ENCODE measurements at places on chromosomes 3 and 15.

- DNase-seq, result no peak
Observed at GRCh38 chr3:128273841-128274573, 120.7 kb downstream of the EEFSEC start.

DNA sequence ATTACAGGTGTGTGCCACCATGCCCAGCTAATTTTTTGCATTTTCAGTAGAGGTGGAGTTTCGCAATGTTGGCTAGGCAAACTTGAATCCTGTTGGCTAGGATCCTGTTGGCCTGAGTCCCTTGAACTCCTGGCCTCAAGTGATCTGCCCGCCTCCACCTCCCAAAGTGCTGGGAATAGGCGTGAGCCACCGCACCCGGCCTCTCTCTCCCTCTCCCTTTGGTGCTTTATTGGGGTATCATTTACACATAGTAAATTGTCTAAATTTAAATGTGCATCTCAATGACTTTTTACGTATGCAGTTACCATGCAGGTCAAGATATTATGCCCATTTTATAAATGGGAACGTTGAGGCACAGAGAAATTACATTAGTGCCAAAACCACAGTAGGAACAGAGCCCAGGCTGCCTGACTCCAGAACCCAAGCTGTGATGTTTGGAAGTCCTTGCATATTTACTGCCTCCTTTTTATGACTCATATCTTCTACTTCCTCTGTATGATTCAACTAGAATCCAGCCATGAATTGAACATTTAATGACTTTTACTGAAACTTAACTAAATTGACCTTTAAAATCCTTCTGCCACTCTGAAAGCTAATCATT is 34.0 kb upstream of the RPP14 start:
- DNase-seq, result no peak

GRCh38 chr15:83115831-83116565 is 8.6 kb downstream of the TM6SF1 start:
- DNase-seq, result no peak

- DNase-seq, result no peak
Observed at GRCh38 chr3:9768141-9768775, 1.5 kb downstream of the CAMK1 start.

- DNase-seq, result no peak
Observed at GRCh38 chr3:74127256-74127655, 487.2 kb downstream of the CNTN3 start.

- no peak for DNase-seq
Observed at GRCh38 chr3:78919021-78919755, 848.6 kb downstream of the ROBO1 start.

DNA sequence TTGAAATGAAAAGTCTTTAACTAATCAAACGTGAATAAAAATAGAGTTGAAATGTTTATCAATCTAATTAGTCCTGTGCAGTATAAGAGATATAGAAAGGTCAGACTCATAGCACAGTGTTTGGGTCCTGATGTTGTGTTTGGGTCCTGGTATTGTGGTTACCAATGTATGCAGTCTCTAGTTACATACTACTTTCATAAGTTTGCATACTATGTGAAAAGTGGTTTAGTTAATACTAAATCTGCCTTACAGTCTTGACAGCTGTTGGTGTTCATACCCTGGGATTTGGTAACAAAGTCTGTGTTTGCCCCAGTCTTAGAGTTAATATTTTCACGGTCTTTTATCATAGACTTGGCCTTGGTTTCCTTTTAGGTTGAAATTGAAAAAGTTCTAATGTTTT is 41.7 kb downstream of the KIF15 start:
- DNase-seq, result no peak

DNA sequence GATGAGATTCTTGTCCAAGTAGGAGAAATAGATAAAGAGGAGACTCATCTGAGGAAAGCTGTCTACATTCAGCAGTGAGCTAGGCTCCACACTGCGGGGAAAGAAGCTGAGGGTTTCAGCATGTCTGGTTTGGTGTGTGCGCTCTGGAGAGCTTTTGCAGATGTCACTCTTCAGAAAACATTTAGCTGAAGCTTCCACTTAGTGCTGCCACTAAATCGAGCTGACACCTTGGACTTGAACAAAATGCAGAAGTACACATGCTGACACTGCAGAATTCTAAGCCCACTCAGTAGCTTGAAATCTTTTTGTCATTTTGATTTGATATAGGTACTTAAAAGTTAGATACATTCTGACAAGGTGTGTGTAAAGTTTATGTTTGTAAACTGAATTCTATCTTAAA is 32.3 kb upstream of the CRTC3 start:
- no peak for DNase-seq

- no peak for DNase-seq
Observed at GRCh38 chr3:44885618-44886017, 11.2 kb downstream of the TGM4 start.

DNA sequence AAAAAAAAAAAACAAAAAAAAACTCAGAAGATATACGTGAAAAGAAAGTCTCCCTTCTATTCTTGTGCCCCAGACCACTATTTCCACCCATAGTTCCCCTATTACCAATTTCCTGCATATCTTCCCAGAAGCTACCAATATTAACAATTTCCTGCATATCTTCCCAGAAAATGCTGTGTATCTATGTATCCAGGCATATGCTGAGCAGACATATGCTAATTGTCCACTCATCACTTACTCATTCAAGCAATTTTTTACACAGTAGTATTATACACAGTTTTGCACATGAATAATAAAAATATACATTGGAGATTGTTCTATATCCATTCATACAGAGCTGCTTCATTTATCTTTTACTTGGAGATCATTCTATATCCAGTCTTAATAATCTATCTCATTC is 12.6 kb upstream of the SLMAP start:
- no peak for DNase-seq

DNA sequence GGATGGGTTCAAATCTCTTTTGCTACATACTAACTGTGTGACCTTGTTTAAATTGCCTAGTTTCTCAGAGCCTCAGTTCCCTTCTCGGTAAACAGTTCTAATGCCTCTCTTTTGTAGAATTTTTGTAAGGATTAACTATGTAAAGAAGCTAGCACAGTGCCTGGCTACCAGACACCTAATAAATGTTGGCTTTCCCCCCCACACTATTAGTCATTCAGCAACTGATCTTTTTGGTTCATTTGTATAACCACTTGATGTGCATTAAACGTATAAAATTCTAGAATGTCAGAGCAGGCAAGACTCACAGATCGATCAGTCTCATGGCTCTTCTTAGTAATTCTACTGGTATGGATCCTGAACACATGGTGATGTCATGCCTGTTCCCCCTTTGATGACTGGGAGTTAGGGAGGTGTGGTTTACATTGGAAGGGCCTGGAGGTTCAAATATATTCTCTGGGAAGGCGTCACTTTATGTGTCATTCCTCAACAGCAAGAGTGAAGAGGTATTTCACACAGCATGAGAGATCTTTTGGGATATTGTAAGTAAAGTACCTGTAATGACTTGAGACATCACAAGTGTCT is 6.5 kb downstream of the TAGLN3 start:
- no peak for DNase-seq

DNA sequence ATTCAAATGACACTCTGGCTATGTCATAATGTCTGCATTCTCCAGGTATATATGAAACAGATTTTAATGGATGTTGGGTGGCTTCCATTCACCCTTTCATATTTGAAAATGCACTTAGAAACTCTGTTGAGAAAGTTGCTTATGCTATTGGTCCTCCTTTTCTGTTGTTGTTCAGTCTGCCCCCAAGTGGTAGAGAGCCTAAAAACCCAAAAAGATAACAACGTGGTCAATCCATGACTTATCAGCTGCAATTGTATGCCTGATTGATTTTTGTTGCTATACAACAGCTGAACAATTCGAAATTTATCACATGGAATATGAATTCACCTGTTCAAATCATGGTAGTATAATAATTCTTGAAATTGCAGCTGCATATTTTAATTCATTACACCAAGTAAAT is 279.8 kb downstream of the ROBO2 start:
- no peak for DNase-seq

GRCh38 chr15:61421470-61421869 is 192.4 kb upstream of the RORA start:
- no peak for DNase-seq

DNA sequence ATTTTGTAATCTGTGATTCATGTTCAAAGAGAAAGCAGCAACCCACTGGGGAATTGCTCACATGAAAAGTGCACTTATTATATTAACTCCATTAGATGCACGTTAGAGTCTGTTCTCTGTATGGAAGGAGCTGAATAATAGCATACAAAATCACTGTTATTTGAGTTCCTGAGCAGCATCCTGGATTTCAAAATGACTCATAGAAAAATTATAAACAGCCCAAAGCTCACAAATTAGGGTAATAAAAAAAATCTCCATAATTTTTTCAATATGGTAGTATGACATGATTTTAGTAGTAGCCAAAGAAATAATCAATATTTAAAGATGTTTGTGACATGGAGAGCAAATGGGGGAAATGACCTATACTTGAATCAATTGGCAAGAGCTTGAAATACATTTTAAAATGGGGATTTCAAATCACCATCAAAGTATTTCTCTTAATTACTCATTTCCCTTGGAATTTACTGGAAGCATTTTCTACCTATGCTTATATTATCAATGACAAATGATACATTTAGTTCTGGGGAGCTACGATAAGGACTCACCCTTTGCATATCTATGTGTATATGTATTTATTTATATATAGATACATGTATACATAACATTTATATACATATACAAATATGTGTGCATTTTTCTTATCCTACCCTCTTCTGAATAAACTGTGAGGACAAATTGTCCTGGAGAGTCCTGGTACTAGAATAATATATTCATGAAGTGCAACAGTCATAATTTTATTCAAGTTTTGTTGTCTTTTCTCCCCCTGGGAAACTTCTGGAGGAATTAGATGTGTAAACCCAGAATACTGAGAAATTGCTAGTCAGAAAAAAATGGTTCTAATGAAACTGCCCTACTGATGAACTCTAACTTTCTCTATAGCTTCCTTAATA is 116.3 kb downstream of the RPL22L1 start:
- DNase-seq, result no peak

- DNase-seq, result no peak
Observed at GRCh38 chr3:155316426-155316825, 22.9 kb upstream of the STRIT1 start.

DNA sequence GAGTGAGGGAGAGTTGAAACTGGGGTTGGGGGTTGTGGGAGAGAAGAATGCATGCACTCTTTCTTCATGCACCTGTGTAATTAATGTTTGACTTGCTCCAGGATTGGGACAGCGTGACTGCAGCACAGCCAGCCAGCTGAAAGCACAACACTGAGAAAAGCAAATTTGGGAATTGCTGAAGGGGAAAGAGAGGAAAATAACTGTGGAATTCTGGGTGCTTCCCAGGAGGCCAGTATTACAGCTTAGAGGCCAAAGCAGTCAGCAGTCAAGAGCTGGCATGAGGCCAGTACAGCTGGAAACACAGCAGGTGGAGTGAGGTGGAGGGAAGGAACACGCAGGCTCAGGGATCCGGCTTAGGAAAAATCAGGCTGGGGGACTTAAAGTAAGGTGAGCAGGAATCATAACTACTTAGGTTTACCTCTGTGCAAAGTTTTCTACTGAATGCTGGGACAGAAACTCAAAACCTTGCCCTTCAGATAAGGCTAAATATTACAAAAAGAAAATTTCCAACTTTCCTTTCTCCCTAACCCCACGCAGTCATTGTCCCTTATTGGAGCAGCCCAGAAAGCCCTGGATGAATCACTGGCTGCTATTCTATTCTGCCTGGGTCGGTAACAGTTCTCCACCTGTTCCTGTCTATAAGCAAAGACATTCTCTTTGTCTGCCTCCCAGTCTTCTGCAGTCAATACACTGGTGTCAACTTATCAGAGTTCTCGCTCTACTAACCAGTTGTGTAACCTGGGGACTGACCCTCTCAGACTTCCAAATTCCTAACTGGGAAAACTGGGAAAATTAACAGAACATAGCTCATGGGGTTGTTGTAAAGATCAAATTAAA is 167.2 kb downstream of the MAGI1 start:
- no peak for DNase-seq

DNA sequence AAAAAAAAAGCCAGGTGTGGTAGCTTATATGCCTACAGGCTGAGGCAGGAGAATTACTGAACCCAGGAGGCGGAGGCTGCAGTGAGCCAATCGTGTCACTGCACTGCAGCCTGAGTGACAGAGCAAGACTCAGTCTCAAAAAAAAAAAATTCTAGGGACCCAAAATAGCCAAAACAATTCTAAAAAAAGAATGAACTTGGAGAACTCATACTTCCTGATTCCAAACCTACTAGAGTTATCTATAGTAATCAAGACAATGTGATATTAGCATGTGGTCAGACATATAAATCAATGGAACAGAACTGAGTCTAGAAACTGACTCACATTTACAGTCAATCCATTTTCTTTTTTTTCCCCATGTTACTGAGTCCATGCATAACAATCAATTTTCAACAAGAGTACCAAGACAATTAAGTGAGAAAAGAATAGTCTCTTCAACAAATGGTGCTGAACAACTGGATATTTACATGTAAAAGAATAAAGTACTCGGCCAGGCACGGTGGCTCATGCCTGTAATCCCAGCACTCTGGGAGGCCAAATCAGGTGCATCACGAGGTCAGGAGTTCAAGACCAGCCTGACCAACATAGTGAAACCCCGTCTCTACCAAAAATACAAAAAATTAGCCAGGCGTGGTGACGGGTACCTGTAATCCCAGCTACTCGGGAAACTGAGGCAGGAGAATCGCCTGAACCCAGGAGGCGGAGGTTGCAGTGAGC is 11.9 kb downstream of the PRKAR2A start:
- no peak for DNase-seq

- DNase-seq, result no peak
Observed at GRCh38 chr3:69869643-69870042, 129.9 kb upstream of the SAMMSON start.

DNA sequence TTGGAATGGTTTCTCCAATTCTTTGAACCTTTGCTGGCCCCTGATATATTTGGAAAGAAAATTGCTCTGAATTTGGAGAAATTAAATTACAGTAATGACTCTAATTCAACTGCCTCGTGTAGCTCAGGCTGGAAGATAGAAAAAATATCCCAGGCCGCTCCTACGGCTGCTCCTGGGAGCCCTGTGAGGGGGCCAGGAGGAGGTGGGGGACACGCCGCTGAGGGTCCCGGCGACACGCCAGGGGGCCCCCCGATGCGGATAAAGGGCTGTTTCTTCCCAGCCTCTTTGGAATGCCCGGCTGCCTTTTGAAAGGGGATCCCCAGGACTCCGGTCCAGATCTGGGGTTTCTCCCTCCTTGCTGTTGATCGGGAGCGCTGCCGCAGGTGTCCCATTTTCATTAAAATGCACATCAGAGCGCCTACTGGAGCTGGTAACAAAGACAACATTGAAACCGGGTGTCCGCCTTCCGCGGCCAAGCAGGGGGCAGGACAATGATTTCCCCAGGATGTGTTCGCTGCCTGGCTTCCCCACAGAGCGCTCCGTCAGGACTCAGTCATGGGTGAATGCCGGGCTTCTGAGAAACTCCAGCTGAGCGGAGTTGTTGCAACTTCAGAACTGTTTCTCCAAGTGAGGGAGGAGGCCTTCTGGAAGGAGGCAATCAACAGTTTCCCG is 200.1 kb upstream of the KBTBD8 start:
- no peak for DNase-seq
